ENCODE measurements at places on chromosomes 4 and X.

DNA sequence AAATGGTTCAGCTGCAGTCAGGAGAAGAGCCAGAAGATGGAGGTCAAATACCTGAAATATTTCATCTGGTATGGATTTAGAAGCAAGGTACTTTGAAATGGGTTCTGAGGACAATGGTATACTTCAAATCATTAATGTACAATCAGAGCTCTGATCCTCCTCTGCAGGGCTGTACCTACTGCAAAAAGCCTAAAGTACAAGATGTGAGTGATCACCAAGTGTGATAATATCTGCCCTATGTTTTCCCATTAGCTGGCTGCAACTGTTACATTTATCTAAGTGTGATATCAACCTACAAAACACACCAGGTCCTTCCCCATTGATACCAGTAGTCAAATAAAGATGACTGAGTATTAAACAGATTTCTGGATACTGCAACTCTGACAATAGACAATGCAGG is 25.1 kb downstream of the HDX start:
- DNase-seq = no peak

DNA sequence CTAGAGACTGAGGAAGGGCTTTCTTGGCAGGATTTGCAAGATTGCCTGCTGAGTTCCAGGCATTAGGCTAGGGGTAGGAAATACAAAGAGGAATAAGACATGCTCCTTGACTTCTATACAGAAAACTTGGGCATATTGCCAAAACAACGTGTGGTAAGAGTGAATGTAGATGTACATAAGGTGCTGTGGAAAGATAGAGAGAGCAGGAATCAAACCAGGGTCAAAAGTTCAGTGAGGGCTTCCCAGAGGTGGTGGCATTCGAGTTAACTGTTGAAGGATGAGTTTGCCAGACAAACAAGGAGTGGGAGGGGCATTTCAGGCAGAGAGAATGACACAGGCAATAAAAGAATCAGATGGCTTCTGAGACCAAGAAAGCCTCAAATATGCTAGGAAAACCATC is 187.9 kb downstream of the KDR start:
- DNase-seq = peak; percentile 39

DNA sequence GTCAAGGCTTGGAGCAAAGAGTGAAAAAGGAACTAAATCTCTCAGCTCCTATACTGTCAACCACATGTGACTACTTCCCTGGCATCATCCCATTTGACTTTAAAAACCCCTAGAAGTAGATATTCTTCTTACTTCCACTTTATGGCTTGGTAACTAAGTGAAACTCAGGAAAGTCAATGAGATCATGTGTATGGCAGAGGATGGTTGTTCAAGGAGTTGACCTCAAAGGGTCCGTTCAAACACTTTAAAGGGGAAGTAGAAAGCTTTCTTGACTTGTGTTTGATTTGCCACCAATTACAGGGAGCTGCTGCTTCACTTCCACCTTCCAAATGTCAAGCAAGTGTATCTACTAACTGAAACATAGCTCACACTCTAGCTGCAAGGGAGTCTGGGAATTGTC is 187.2 kb downstream of the RAB28 start:
- DNase-seq = no peak

- DNase-seq = no peak
These were observed 139.3 kb downstream of the TLL1 start for GRCh38 chr4:166012129-166013030.

- DNase-seq = no peak
These were observed 21.6 kb downstream of the PCDH18 start for GRCh38 chr4:137510557-137511265.

- DNase-seq = no peak
These were observed 54.4 kb downstream of the KDM6A start for GRCh38 chrX:44927398-44927797.

DNA sequence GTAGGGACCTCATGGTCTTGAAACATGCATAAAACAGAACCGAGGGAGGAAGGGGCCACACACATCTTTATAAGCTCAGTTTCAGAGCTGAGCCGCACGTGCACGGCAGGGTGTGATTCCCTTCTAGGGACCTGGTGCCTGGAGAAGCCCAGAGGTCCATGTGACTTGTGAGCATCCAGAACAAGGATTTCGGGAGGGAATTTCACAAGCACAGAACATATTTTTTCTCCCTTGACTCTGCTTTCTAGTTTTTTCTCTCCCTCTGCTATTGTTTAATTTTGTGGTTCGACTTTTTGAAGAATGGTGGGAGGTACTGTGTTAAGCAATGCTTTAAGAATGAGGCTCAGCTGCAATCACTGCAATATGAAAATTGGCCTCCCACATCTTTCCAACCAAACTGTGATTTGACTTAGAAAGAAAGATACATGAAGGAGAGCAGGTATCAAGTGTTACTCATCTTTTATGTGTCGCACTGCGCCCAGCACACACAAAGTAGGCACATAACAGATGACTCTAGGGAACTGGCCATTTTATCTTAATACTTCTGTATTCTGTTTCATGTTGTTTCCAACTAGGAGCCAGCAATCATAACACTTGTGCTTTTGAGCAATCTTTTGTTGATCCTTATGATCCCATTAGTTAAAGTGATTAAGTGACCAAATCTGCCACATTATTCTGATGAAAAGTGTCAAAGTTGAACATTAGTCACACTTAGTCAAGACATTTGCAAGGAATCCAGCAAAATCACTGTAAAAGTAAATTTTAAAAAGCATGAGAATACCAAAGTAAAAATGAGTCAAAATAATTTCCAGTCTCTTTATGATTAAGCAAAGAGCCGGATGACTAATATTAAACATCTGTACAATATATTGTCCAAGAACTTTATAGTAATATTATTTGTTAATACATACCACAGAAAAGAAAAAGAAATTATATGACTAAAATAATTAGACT is 86.4 kb downstream of the SHISA3 start:
- DNase-seq = no peak

DNA sequence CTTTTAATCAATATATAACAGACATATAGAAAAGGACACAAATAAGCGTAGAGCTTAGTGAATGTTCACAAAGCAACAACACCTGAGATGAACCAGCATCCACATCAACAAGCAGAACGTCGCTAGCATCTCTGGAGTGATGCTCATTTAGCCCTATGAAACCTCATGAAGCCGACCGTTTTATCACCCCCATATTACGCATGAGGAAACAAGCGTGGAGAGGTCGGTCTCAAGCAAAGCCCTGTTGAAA is 524 bp upstream of the RPS3A start:
- DNase-seq = no peak

- no peak for DNase-seq
These were observed 58.7 kb downstream of the TMEM47 start for GRCh38 chrX:34598362-34598761.

DNA sequence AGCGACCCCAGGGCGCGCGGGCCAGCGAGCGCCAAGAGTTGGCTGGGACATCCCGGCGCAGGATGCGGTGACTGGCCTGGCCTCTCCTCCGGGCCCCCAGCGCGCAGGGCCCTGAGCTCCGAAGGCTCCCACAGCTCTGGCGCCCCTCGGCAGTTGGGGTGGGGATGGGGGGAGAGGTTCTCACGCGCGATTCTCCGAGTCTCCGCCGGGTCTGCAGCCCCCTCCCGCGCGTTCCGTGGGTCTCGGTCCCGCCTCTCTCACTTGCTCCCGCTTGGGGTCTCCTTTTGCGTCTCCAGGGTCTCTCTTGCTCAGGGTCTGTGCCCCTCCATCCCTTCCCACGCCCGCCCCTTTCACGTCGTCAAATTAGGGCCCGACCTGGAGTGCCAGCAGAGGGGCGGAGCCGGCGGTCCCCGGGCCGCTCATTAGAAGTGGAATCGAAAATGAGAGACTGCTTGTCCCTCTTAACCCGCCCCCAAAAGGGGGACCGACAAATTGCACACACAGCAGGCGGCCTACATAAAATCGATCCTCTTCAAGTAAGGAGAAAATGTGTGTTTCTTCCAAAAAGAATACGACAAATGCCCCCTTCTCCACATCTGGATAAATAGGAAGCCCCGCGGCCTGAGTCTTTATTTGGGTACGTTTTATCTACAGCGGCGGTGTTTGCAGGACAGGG is 877 bp upstream of the NKX1-1 start:
- DNase-seq = no peak

- no peak for DNase-seq
These were observed 41.9 kb downstream of the HELQ start for GRCh38 chr4:83413676-83414075.

GRCh38 chrX:136710325-136710951 is 62.5 kb downstream of the CD40LG start:
- DNase-seq = no peak

DNA sequence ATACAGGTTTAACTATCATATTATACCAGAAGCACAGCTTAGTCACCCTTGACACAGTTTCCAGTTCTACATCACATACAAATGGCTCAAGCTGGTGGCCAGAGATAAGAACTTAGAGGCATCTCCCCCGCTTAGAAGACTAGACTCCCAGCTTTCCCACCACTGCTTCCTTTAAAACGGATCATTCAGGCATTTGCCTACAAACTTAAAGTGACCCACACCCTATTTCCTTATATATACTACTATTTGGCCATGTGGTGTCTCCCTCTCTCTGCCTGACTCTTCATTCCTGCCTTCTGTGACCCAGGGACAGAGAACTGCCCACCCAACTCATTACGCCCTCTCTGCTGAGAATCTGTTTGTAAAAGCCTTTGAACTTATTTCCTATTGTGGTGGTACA is 781.2 kb upstream of the DIAPH2 start:
- no peak for DNase-seq

DNA sequence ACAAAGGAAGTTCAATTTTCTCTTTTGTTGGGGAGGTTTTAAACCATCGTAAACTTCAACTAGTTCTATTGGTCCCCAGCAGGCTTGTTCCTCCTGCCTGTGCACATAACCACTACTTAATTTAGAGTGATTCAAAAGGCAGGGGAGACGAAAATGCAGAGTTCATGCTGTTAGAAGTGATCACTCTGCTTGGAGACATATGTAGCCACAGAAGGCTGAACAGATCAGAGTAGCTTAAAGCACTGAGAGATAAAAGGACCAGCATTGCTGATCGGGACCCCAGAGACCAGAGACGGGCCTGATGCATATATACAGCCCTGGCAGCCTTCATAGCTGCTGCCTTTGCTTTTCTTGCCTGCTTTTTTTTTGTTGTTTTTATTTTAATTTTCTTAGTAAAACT is 662.0 kb upstream of the CPEB2 start:
- no peak for DNase-seq

- peak; percentile 68 for DNase-seq
These were observed 56.2 kb downstream of the UGT2B10 start for GRCh38 chr4:68871809-68872642.

- no peak for DNase-seq
These were observed 175.3 kb upstream of the FGF13 start for GRCh38 chrX:138886769-138887168.

- DNase-seq = no peak
These were observed 28.6 kb upstream of the NAF1 start for GRCh38 chr4:163195247-163195765.

- no peak for DNase-seq
These were observed 72.2 kb upstream of the ATP6AP2 start for GRCh38 chrX:40508560-40508959.

GRCh38 chr4:183506389-183506735 is 1.5 kb downstream of the ING2 start:
- DNase-seq = no peak

DNA sequence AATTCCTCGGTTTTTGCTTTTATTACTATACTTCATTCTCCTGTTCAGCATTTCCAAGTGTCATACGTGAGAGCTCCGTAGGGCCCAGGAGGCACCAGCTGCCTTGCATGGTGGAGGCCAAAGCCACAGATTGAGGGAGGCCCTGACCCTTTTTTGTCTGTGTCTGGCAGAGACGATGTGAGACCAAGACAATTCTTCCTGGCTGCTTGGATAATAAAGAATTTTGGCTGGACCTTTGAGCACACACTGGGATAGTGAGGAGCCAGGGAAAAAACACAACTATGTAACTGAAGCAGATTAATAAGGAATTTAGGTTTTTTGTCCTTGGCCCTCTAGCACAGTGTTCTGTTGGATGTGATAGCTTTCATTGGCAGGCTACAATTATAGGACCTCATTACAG is 161.0 kb downstream of the CPXCR1 start:
- no peak for DNase-seq

GRCh38 chrX:23732704-23733103 is 10.4 kb downstream of the ACOT9 start:
- DNase-seq = no peak

GRCh38 chr4:3241898-3242524 is 6.9 kb upstream of the MSANTD1 start:
- no peak for DNase-seq

DNA sequence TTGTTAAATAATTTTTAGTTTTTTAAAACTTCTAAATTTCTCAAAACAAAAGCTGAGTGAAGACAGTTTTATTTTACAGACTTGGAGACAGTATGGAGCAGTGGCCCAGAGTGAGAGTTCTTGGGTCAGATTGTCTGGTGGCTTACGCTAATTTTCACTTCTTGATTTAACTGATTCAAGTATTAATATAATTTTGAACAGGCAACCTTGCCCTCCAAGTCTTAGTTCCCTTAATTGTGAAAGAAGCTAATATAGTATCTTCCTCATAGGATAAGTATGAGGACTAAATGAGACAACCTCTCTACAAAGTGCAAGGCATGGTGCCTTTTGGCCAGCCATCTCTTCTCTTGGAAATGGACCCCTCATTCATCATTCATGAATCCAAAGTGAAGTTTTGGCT is 25.4 kb downstream of the ATP7A start:
- no peak for DNase-seq

- DNase-seq = no peak
These were observed 76.7 kb downstream of the SLC4A4 start for GRCh38 chr4:71415491-71415890.

DNA sequence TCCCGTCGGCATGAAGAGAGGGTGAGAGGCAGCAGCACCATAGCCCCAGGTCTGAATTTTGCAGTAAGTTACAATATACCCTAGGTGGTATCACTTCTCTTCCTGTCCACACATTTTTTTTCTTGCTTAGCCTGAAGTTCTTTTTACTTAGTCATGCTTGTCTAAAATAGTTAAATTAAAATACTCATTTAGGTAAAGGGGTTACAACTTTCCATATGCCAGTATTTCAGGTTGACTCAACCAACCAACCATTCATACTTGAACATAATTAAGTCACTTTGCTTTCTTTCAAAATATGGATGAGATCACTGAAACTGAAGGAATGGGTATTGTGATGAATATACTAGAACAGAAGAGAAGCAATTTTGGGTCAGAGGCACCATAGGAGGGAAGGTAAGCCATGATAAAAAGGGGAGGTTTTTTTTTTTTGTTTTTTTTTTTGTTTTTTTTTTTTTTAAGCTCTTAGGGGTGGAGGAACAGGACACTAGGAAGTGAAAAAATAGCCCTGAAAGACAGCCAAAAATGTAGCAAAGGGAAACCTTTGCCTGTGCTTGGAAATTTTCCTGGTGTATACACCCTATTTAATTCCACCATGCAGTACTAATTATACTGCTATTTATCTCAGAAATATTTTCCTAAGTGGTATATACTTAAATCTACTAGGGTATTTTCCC is 41.8 kb downstream of the RPS6KA3 start:
- no peak for DNase-seq

DNA sequence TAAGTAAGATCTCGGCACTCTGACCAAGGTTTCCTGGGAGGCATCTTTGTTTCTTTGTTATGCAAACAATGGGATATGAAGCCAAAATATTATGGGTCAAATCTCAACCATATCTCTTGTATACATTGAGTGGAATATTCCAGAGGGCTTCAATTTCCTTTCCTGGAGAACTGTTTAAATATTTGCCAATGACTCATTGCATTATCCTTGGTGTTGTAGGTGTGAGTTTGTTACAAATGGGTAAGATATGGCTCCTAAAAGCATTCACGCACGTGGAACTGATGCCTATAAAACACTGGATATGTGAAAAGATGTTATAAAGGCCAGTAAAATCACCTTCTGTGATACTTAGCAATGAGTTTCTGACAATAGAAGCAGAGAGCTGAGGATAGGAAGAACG is 150.5 kb upstream of the WDR1 start:
- DNase-seq = peak; percentile 2

GRCh38 chr4:24102621-24103020 is 212.8 kb upstream of the PPARGC1A start:
- no peak for DNase-seq
